ENCODE measurements at places on chromosomes 7 and 10.
A peak's percentile ranks its signal among the peaks of the same experiment; 100 is the strongest.

DNA sequence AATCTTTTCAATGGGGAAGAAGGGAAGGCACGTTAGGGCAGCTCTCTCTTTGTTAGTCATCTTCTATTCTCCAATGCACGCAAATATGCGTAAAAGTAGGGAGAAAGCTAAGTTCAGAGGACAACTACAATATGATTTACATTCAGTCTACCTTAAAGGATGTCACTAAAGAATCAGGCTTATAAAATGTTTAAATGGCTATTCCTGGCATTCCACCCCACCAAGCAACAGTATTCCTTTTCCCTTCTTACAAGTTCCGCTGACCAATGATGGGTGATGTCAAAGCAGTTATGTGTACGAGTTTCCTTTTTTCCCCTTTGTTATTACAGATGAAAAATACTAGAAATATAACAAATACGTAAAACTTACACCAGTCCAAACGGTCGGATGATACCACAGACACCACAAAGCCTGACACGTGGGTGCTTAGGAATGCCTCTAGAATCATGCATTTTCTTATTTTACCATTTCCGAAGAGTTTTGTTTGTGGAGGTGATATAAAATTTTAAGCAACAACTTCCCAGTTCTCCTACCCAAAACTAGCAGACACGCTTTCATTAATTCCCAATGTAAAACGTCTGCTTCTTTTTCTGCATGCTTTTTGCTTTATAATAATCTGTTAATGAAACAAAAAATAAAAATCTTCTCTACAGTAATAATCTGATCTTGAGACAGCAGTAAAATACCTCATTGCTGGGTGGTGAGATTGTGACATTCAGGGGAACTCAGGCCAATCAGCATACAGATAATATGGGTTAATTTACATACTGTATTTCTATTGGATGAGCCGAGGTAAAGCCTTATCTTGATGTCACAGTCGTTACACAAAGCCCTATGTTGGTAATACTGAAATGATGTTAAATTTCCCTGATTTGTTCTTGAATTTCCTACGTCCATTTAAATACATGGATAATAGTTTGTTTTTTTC, 708 bp upstream of the GPR85 start:
- peak; percentile 14 for DNase-seq

DNA sequence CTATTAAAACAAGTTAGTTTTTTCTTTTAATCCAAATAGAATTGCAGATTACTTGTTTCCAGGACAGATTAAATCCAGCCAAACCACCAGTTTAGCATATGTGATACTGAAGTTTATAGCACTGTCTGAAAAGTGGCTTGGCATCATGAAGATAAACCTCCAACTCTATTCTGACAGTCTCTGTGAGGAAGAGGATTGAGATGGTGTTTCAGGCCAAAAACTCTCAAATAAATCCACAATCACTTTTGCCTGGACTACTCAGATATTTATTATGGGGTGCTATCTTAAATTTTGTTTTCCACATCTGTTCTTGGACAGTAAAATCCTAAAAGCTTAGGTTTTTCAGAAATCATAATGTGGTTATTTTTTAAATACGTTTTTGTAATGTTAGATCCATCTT, 161.7 kb upstream of the SEMA3C start:
- no peak for DNase-seq

- DNase-seq: no peak
Observed at GRCh38 chr10:398954-399353, 263.7 kb downstream of the ZMYND11 start.

DNA sequence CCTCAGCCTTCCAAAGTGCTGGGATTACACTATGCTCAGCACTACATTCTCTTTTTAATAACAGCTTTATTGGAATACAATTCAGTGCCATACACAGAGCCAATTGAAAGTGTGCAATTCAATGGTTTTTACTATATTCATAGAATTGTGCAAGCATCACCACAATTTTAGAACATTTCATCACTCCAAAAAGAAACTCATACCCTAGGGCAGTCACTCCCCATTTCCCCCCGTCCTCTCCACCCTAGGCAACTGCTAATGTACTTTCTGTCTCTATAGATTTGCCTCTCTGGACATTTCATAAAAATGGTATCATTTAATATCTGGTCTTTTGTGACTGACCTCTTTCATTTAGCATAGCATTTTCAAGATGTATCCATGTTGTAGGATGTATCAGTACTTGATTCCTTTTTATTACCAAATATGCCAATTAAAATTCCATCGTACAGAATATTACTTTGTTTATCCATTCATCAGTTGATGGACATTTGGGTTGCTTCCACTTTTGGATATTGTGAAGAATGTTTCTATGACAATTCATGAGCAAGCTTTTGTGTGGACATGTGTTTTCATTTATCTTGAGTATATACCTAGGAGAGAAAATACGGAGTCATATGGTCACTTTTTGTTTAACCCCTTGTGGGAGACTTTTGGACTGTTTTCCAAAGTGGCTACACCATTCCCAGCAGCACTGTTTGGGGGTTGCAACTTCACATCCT, 6.3 kb upstream of the XPNPEP1 start:
- DNase-seq: no peak

- DNase-seq: peak; percentile 36
Observed at GRCh38 chr7:44131173-44132029, 8.1 kb upstream of the POLD2 start.

- DNase-seq: no peak
Observed at GRCh38 chr7:33815336-33815735, 90.0 kb upstream of the BMPER start.

DNA sequence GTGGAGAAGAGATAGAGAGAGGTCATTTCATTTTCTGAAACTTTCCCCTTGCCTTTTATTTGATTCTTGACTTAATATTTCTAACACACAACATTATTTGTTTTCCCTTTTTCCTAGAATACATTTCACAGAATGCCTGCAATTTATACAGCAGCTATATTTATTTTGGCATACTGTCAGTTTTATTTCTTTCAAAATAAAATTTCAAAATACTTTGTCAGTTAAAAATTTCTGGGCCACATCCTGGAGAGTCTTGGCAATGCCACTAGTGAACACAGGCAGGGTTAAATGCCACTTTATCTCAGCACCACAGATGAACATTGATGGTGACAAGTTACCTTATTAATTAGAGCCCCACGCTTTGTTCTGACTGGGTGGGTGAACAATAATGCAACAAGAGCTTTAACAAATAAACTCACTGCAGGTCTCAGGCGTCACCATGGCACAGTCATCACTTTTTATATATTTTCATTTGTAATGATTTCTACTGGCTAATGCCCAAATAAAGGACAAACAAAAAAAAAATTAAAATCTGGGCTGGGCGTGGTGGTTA, 494.0 kb downstream of the KIF20B start:
- no peak for DNase-seq

- no peak for DNase-seq
Observed at GRCh38 chr10:103470761-103471653, 8.0 kb downstream of the CALHM3 start.

DNA sequence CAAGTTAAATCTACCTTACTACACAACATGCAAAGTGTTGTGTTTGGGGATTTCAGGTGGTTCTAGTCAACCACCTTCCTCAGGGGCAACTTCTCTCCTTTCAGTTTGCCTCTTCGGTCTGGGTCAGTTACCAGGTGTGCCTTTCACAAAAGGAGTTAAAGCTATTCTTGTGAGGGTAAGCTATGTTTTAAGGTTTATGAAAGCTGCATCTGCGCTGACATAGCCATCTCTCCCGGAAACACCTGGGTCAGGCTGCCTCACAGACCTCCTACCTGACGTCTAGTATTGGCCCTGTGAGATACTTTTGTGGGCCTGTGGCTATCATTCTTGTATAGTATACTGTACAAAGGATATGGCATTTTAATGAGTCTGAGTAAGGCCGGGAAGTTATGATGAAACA, 67.7 kb upstream of the ITGA8 start:
- DNase-seq: no peak

DNA sequence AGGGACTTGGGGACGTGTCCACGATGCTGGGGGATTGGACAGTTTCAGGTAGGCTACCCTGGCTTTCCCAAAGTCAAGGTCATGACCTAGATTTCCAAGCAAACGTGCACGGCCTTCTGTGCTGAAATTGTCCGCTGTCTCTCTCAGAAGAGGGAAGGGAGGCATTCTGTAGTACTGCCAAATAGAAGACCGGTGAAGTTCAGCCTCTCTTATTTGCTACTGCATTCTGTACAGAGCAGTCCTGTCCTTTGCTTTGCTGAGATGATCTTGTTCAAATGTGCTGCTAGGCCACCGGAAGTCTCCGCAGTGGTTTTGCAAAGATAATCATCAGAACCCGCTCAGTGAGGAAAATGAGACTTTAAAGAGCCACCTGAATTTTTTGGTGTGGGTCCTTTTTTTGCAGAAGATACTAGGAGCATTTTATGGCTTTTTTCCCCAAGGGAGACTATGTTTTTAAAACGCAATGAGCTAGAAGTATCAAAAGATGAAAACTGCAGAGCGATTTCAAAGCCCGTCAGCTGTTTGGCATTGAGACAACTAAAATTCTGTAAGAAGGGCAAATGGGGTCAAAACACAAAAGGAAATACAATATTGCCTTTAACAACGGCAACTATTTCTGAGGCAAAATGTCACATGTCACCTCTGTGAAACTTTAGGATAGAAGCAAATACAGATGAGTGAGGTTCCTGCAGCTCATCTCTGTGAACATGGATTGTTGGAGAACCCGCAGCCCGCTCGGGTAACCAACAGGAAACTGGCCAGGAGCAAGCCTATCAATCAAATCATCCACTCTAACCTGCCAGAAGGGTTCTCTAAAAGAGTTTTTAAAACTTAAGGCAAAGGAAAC, 1.3 kb upstream of the NMT2 start:
- DNase-seq: no peak

DNA sequence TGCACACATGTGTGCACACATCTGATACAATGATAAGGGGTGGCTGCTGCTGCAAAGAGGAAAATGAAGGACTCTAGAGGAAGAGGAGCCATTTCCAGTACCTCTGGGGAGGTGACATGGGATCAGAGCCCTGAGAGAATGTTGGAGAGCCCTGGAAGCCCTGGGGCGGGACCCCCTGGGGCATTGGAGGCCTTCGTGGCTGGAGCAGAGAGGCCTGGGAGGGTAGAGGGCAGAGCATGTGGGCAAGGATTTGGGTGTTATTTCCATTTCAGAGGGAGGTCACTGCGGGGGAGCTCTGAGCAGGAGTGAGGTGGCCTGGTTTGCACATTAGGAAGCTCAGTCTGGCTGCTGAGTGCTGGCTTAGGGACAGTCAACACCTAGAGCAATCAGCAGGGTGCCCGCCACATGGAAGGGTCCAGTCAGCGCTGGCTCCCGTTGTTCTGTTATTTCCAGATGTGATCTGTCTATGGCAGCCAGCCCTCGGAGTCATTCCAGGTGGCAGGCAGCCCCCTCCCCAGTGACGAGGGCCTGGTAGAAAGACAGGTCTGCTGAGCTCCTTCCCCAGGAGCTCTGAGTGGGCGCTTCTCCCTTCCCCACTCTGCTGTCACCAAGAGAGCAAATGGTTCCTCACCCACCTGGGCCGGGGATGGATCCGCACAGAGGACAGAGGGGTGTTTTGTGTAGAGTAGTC, 24.1 kb upstream of the BTBD16 start:
- DNase-seq: no peak

- no peak for DNase-seq
Observed at GRCh38 chr10:12513003-12513365, 163.6 kb downstream of the CAMK1D start.

- no peak for DNase-seq
Observed at GRCh38 chr7:37540917-37541316, 92.3 kb upstream of the ELMO1 start.

- no peak for DNase-seq
Observed at GRCh38 chr10:75180592-75180991, 30.0 kb upstream of the VDAC2 start.

DNA sequence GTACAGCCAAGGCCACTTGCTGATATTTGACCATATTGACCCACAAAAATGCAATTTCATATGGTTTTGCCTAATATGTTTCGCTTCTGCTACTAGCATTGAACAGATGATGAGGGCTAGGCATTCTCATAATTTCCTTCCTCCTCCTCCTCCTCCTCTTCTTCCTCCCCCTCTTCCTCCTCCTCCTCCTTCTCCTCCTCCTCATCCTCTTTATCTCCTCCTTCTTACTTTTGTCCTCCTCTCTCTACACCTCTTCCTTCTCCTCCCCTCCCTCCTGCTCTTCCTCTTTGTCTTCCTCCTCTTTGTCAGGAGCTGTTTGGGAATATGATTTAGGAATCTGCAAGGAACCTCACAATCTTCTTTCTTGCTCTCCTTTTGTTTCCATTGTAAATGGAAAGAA, 133.9 kb upstream of the CELF2 start:
- no peak for DNase-seq

GRCh38 chr7:74183142-74183541, 9.0 kb downstream of the EIF4H start:
- DNase-seq: no peak

DNA sequence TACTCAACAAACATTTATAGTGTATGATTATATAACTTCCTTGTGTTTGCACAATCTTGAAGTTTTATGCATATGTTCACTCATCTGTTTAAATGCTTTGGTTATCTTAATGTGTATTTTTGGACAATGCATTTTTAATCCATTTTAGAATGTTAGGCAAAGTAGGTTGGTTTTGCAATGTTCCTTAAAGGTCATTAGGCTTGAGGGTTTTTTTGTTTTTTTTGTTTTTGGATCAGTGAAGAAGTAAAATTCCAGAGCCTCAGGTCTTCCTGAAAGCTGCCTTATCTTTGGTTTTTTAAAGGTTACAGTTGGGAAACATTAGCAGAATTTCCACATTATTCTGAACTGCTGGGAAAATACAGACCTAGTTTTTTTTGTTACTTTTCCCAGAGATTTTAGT, 12.8 kb downstream of the MDFIC start:
- DNase-seq: no peak

DNA sequence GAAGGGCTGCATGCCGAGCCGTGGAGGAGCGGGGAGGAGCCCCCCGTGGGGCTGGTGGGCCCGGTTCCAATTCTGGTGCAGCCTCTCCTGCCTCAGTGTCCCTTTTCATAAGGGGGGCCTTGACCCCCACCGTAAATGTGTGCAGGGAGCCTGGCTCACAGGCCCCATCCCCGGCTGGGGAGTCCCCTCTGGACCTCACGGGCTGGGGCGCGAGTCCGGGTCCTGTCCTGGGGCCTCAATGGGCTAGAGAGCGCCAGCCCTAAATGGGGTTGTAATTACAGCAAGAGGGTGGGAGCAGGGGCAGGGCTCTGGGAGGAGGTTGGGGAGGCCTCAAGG, 203.0 kb downstream of the ELFN1 start:
- DNase-seq: no peak

DNA sequence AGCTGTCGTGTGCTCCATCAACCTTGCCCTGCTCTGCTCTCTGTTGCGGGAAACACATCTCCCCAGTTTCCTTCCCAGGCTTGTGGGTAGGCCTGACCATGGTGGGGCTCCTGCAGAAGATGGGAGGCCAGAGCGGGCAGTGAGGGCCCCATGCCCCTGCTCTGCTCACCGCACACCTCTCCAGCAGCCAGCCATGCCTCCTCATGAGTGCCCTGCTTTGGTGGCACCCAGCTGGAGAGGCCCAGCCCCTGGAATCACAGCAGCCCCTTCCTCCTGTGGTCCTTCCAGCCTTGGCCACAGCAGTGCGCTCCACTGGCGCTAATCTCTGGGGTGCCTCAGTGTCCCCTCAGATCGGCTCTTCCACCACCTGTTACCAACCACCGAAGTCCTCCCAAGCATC, 4.2 kb upstream of the OPN4 start:
- no peak for DNase-seq

- DNase-seq: no peak
Observed at GRCh38 chr10:34161777-34162370, 653.2 kb downstream of the PARD3 start.

Data from HTR-8/SVneo (cell line).